ENCODE measurements at places on chromosomes 16 and 17.

GRCh38 chr17:311119-311782, 41.4 kb downstream of the RPH3AL start:
- DNase-seq: no peak

DNA sequence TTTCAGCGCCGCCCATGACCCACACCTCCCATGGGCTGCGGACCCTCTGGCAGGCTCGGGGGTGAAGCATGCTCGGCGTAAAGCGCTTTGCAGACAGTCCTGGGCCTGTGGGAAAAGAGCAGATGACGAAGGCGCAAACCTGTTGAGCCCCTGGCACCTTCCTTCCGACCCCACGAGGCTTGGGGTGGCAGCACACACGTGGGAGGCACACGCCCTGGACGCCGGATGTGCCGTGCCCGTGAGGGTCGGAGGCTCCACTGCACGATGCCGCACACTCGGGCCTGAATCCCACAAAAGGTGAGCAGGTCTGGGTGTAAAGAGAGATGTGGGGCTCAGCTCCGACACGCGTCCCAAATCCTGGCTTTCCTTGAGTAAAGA, 71.1 kb downstream of the LMF1 start:
- no peak for DNase-seq

DNA sequence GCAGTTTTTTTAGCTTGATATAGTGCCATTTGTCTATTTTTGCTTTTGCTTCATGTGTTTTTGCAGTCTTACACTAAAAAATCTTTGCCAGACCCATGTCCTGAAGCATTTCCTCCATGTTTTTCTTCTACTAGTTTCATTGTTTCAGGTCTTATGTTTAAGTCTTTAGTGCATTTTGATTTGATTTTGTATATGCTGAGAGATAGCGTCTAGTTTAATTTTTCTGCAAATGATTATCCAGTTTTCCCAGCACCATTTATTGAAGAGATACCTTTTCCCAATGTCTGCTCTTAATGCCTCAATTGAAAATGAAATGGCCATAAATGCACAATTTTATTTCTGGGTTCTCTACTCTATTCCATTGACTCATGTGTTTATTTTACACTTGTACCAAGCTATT, 40.8 kb upstream of the NACA2 start:
- no peak for DNase-seq

DNA sequence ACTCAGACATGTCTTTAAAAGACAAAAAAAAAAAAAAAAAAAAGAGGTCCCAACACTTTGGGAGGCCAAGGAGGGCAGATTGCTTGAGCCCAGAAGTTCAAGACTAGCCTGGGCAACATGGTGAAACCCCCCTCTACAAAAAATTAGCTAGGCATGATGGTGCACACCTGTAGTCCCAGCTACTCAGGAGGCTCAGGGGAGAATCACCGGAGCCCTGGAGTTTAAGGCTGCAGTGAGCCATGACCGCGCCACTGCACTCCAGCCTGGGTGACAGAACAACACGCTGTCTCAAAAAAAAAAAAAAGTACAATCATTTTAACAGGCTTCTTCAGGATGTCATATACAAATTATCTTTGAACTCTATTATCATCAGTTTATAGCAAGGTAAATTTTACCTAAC, 22.0 kb downstream of the C16orf87 start:
- DNase-seq: no peak

- no peak for DNase-seq
Observed at GRCh38 chr16:2204416-2205103, 694 bp upstream of the MLST8 start.

GRCh38 chr16:16048904-16049582, 99.6 kb downstream of the ABCC1 start:
- no peak for DNase-seq

Measured in CD4-positive, alpha-beta T cell treated with Interleukin-6 at 100 ng/mL for 8 hours (primary cell).